ENCODE measurements at places on chromosomes 7 and 10. TPM values are rescaled to one million over a fixed set of nuclear protein-coding genes. Genes with fewer than 3 reads are reported as not detected.

The UCMA gene
- total RNA-seq: not detected

The MACC1 gene
- 0.65 TPM for total RNA-seq

The ARL5B gene
- 13.1 TPM for total RNA-seq

DNA sequence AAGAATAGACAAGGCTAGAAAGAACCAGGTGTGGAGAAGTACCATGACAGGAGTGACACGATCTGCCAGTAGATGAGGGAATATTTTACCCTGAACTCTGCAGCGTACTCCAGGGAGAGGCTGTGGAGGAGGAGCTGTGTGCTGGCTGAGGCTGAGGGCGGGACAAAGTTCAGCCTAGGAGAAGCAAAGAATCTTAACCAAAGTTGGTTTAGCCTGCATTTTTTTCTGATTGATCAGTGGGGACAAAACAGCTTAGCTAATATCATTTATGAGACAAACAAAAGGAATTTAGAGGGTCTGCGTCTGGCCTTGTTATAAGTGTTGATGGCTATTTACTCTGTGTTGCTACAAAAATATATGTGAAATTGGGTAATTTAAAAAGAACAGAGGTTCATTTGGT is 5.2 kb upstream of the NPSR1 start:
- no peak overlapping the region for H3K4me3 ChIP-seq
- DNase-seq: no peak
- H3K4me1 ChIP-seq: no peaks in the 10 kb centered on the region
- no peaks in the 10 kb centered on the region for H3K27me3 ChIP-seq
- peaks cover 2% of the 10 kb centered on the region for H3K36me3 ChIP-seq

DNA sequence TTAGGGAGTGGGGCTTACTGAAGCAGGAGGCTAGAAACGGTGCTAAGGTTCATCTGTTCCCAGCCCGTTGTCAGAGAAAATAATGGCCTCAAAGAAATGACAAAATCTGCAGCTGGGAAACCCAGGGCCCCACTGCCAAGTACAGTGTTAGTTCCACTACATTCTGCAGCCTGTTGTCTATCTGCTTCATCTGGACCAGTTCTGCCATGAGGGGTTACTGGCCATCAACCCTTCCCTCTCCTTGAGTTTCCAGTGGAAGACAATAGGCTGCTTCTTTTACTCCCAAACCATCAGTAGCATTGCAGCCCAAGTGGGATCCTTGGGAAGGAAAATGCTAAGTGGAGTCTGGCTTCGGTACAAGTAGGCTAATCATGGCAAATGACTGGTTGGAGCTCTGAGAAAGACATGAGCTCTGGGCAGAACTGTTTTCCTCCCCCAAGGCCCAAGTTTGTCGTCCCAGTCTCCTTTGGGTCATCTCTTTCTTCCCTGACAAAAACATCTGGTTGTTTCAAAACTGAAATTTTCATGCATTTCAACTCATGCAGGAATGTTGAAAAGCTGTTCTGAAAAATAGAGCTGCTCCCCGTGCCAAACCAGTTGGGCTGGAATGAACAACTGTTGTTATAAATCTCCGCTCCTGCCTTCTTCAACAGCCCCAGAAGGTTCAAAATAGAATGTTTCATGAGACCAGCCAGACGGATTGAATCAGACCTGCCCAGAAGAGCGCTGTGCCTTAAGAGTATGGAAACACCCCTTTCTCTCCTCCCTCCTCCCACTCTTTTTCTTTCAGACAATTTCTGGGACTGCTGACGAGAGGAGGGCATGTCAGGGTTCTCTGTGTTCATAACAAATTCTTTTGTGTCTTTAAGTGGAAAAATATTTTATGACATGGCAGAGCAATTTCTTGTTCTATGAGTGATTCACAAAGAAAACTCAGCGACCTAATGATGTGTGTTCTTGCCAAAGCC is 116.6 kb downstream of the RAB18 start:
- no peak overlapping the region for H3K4me3 ChIP-seq
- peaks cover 4% of the 10 kb centered on the region for H3K4me1 ChIP-seq
- peaks cover 59% of the 10 kb centered on the region for H3K27me3 ChIP-seq
- no peak for DNase-seq

DNA sequence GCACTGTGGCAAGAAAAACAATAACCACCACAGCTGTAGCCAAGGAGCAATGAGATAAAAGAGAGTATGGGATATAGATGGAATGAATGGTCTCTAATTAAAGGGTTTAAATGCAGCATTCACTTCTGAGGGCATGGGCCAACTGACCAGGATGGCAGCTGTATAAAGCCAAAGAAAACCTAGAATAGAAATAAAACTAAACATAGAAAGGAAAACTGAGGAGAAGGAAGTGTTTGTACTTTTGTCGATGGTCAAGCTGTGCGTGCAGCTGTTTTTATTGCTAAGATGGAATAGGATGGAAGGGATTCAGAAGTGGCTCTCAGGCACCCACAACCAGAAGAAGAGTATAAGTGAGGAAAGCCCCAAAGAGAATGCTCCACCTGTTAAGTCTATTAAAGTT is 37.9 kb downstream of the ZC3HC1 start:
- peaks cover 2% of the 10 kb centered on the region for H3K36me3 ChIP-seq
- DNase-seq: no peak
- H3K4me1 ChIP-seq: peaks cover 12% of the 10 kb centered on the region

DNA sequence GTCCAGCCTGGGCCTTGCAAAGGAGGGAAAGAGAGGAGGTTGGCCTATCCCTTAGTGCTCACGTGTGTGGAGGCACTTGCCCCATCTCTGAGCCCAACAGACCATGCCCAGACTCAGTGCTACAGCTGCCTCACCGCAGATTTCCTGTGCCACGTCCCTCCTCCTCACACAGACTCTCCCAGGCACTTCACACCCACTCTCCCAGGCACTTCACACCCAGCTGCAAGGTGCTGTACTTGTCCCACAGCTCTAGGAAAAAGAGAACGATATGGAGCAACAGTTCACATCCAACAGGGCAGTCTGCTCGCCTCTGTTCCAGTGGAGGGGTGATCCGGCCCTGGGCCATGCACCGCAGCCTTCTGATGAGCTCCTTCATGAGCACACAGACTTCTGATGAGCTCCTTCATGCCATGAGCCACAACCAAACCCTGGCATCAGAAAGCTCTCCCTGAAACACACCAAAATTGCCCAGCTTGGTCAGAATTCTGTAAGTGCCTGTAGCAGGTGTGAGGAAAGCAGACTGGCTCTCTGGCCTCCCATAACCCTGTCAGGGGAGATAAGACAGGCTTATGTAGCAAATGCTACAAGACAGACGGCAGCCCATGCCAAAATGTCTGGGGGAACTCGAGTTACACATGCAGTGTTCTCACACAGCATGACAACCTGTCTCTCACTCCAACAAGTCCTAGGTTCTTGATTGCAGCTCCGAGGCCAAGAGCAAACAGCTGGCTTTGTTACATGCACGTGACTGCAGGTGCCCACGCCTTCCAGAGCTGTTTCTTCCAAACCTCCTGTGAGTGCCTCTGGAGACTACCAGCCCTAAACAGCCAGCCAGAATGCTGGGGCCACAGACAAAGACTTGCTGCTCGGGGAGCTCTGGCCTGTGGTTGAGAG is 348.5 kb downstream of the GRID1 start:
- H3K4me3 ChIP-seq: no peak overlapping the region
- H3K4me1 ChIP-seq: peaks cover 4% of the 10 kb centered on the region
- no peak for DNase-seq
- no peak overlapping the region for H3K27ac ChIP-seq
